Smooth muscle cell of the brain vasculature (primary cell): ENCODE measurements at places on chromosomes 12 and 14.

GRCh38 chr12:67025543-67026114, 243.5 kb upstream of the CAND1 start:
- no peak for DNase-seq

GRCh38 chr14:89650077-89650978, 233.3 kb upstream of the FOXN3 start:
- no peak for DNase-seq

DNA sequence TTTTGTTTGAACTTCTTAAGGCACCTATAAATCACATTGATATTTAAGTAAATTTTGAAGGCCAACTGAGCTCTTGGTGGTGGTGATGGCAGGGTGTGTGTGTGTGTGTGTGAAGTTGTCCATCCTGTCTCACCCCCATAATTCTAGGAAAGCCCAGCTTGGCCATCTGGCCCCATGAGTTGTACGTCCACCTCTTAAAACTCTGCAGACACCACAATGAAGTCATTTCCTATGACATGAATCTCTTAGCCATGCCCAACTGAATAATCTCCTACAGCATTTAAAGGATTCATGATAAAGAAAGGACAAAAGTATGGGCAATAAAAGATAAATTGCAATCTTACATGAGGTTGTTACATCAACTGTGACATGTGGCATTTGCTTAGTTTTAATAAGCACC, 123.4 kb downstream of the TTC7B start:
- DNase-seq: no peak

GRCh38 chr14:47044841-47045240, 393.3 kb upstream of the RPL10L start:
- no peak for DNase-seq

- peak; percentile 6 for DNase-seq
Observed at GRCh38 chr12:41277100-41277945, 89.2 kb downstream of the PDZRN4 start.

- DNase-seq: no peak
Observed at GRCh38 chr14:31484754-31485153, 3.1 kb downstream of the GPR33 start.

DNA sequence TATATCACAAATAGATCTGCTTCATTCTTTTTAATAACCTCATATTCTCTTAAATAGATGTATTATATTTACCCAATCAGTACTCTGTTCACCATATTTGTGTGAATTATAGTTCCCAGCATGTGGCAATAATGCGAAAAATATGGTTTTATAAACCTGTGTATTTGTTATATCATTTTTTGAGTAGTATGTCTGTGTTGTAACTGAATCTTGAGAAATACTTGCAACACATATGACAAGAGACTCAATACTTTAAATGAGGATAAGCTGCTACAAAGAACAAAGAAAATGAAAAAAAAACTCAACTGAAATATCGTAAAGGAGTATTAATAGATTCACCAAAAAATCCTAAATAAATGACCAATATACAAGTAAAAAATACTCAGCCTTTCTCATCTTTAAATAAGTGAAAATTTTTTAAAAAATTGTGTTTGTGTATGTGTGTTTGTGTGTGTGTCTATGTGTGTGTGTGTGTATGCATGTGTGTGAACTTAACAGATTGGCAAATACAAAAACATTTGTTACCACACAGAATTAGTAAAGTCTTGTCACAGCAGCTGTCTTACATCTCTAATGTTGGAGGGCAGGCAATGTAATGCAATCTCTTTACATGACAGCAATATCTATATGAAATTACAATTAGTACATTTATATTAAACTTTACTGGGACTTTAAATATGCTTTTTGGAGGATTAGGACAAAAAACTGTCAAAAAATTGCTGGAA, 441.9 kb upstream of the MGAT4C start:
- no peak for DNase-seq

DNA sequence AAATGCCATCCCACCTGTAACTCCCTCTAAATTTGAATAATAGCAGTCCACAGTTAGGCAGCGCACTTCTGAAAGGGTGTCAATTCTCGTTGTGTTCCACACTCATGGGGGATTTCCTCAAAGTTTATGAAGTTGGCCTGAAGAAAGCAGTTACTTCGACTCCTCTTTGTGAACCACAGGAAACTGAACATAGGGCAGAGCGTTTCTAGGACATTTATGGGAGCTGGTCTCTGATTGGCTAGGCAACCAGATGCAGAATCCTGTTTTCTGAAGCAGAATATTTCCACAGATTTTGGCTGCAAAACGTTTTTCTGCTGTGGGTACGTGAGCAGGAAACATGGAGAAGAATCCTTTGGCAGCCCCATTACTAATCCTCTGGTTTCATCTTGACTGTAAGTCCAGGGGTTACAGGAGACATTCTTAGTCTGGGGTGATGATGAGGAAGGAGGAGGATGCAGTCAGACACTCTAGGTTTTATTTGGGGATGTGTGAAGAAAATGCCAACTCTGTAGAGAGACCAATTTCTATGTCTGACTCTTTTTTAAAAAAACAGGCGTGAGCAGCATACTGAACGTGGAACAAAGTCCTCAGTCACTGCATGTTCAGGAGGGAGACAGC, 431.5 kb upstream of the OR4E1 start:
- DNase-seq: no peak

DNA sequence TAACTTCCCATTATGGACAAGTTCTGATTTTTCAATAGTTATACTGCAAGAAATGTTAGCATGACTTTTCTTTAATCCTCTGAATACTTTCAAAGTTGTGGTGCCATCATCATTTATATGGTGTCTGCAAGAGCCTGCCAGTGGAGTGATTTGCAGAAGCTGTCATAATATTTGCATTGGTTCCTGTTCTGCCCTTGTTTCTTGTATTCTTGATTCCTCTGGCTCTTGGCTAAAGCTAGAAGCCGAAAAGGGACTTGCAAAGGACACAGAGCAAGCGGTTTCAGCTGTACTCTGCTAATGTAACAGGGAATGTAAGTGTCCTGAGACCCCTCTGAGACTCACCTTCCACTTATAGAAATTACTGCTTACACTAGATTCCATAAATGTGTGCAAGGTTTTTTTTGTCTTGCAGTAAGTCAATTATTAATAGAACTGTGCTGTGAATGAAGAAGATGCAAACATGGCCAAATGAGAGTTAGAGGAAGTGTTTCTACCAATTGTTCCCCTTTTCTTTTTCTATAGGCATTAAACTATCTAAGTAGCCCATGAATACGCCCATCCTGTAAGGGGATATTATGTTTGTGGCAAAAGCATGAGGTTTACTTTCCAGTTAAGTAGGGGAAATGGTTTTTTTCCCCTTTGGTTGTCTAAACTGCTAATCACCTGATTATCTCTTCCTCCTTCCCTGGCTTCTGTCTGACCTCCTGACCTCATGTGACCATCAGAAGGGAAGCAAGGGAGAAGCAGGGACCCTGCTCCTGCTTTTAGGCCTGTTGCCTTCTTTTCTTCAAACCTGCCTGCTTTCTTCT, 5.3 kb downstream of the DYRK4 start:
- no peak for DNase-seq

GRCh38 chr12:99680276-99680675, 32.7 kb downstream of the GARIN6 start:
- no peak for DNase-seq

GRCh38 chr14:80776186-80776585, 165.4 kb downstream of the CEP128 start:
- no peak for DNase-seq

DNA sequence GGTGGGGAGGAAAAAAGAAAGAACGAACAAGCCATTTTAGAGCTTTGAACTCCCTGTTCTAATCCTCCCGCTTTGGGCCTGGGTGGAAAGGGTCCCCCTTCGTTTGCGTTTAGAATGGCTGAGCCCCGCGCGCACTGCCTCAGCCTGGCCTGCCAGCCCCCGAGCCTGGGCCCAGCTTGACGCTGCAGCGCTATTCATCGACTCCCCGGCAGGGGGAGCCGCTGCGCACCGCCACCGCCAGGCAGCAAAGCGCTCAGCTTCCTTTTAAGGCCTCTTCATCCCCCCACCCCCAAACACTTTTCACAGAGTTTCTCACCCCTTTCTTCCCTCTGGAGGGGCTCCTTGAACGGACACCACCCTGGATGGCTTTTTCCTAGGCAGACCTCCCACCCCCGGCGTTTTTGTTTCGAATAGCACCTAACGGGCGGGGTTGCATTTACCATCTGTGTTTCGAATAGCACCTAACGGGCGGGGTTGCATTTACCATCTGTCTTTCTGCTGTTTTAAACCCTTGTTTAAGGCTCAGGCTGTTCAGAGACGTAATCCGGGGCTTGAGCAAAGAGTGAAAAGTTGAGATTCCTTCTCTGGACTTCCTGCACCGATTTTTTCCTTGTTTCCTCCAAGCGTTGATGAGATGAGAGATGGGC, 56.4 kb upstream of the PIWIL1 start:
- DNase-seq: no peak

- DNase-seq: no peak
Observed at GRCh38 chr14:72906316-72906715, 12.4 kb upstream of the DPF3 start.

DNA sequence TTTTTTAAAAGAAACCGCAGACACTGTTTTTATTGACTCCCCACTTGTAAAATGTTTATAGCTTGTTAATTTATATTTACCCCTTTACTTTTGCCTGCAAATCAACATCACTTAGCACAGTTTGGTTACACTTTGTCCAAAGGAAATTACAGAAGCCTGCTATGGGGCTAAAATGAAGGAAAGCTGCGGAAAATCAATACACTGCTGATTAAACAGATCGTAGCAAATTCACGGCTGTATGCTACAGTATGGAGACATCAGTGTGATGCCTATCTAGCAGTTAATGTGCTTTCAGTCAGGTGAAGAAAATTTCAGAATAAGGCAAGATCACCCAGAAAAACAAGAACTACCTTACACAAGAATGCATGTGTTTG, 110.0 kb downstream of the FOXG1 start:
- no peak for DNase-seq

DNA sequence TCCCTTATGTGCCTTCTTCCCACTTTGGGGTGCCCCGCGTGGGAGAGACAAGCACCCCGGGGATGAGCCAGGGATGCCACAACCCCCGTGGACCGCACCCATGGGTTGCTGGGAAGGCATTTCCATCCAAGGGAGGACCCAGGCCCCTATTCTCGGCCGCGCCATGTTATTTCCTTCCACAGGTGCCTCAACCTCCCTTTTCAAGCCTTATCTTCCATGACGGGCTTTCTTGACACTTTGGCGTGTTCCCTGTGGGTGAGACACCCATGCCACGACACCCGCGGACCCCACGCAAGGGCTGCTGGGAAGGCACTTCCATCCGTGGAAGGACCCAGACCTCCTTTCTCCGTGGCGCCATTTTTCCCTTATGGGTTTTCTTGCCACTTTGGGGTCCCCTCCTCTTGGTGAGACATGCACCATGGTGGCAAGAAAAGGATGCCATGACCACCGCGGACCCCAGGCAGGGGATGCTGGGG, 269.2 kb downstream of the ALG10 start:
- DNase-seq: no peak

DNA sequence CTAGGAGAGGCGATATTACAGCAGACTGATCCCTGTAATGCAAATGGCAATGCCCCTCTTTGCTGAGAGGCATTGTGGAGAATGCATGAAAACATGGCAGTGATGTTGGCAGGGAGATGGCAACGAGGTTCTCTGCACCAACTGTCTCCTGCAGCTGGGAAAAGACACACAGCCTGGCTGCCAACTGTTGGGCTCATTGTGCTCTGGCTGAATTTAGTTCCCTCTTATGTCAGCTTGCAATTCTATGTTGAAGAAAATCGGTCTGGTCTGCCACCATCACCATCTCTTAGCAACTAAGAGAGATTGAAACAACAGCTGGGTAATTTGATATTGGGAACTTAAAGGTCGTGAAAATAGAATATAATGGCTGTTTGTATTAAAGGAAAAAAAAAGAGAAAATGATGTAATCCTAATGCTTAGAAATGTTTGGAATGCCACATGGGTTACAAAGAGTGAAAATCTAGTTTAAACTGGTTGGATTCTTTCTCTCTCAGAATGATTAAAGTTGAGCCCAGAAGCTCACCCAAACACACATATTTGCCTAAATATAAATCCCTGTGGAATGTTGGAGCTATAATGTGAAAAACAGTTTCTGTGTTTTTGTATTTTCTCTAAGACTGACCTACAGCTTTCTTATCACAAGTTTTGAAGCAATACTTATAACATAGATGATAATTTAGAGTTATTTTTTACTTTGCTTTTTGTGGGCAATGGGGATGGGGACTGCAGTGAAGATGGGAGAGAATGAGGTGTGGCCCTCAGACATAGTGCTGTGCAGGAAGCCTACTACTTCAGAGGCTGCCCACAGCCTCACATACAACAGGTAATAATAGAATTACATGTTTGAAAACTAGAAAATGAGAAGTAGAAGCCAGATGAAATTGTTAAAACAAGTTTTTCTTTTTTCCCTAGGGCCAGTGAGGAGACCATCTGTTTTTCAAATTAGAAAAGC, 143.7 kb downstream of the AKAP6 start:
- DNase-seq: peak; percentile 37

GRCh38 chr12:121252712-121253345, 42.9 kb downstream of the P2RX4 start:
- DNase-seq: no peak

GRCh38 chr14:73457041-73457923, 1.1 kb downstream of the NUMB start:
- DNase-seq: no peak

DNA sequence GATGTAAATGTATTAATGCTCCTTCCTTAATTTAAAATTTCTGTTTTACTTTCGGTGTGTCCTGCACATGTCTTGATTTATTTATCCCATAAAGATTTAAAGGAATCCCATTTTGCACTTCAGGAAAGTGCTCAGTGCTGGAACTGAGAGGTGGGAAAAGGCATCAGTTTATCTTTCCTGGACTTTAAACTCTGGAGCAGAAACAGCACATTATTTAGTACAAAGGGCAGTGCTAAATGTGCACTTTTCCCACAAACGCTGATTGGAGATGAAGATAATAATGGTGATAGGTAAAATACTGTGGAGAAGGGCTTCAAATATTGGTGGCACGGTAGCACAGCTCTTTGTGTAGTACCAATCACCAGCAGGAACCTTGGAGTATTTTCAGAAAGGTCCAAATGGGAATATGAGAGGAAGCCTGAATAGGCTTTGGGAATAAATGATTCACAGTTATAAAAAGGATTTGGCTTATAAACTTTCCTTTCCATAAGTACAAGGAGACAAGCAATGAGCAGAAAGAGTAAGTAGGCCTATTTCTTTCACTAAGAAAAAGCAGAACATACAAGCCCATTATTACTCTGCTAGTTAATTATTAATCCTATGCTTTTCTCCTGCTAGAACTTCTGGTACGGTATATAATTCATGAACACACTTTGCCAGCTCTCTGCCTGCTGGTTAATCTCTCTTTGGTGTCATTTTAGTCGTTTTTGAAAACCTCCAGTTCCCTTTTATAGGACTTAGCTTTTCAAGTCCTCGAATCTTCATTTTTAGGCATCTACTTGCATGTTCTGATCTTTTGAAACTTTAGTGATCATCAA, 58.3 kb downstream of the SLC15A5 start:
- DNase-seq: no peak

DNA sequence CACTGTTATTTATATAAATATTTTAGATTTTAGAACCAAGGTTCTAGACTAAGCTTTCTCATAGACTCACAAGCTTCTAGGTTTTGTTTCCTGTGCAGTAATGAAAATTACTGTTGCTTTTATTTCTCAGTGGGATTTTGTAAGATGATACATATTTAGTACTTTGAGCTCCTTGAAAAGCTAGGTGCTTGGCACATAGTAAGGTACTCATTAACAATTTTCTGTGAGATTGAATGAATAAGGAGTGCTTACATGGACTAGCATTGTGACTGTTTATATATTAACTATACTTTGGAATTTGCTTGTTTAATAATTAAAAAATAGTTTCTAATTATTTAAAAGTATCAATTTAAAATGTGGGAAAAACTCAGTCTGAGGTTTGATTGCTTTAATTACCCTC, 85.7 kb downstream of the MIA2 start:
- no peak for DNase-seq

GRCh38 chr12:10220398-10221077, 7.9 kb downstream of the GABARAPL1 start:
- DNase-seq: no peak
